ENCODE measurements at places on chromosomes 2 and 18.

GRCh38 chr2:189683348-189683747 lies 8.9 kb downstream of the ANKAR start:
- no peak for DNase-seq

DNA sequence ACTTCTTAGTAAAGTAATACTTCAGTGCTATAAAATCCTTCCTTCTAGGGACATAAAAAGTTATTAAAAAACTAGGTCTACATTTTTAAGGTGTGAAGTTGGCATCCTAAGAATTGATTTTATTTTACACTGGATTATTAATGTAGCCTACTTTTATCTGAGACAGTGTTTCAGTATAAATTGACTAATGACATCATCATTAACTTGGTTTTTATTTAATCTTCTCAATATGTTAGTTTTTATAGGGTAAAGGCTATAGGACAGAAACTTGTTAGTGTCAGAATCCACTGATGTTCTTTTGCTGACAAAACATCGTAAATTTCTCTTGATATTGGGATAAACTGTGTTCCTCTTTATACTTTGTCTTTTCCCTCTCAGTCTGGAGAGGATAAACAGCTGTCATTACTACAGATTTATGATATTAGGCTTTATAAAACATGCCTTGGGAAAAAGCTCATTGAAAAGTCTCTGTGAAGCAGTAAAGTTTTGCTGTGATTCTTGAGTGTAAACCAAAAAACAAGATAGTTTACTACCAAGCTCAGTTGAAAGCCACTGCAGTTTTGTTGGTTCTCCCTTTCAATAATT lies 569.9 kb downstream of the EPHA4 start:
- DNase-seq = no peak

DNA sequence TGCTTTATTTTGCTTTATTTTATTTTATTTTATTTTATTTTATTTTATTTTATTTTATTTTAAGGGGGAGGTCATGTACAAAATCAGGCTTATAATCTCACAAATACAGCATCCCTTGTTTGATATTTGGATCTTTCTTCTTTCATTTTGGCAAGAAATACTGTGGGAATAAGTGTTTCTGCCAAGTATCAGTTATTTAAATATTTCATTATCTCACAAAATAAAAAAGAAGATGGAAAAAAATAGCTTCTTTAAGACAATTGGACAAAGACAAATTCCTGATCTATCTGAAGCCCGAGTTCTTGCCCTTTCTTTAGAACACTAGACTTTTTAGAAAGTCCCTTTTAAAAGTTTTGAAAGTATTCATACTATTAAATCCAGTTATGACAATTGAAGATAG lies 560.5 kb upstream of the ZEB2 start:
- no peak for DNase-seq

DNA sequence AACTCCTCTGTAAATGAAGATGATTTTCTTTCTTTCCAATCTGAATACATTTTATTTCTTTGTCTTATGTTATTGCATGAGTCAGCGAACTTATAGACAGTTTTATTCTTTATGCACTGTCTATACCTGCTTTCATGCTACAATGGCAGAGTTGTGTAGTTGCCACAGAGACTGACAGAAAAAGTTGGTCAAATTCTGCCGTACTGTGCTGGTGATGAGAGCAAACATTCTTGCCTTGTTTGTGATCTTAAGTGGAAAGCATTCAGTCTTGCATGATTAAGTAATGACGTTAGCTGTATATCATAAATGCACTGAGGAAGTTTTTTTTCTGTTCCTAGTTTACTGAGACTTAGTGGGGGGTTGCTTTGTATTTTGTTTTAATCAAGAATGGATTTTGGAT lies 32.9 kb downstream of the ZC3H15 start:
- no peak for DNase-seq

GRCh38 chr2:19021100-19021476 lies 337.3 kb downstream of the OSR1 start:
- no peak for DNase-seq

- DNase-seq = no peak
These were observed 8.7 kb upstream of the COL5A2 start for GRCh38 chr2:189188115-189188805.

DNA sequence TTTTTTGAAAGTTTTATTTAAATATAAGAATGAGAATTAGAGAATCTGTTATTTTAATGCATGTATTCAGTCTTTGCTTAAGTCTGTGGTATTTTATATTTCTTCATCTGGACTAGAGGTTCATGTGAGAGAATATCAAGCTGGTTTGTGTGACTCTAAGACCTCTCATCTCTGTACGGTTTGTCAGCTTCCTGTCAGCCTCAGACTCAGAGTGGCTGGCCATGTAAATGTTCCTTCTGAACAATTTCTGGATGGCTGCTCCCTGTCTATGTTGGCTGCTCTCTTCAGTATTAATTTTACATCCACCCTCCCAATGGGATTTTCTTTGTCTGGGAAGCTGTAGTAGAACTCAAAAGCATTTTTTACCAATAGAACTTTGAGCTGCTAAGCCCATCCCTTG lies 225.3 kb upstream of the THUMPD2 start:
- DNase-seq = no peak

- no peak for DNase-seq
These were observed 259.7 kb downstream of the PDE11A start for GRCh38 chr2:177812713-177813396.

- DNase-seq = no peak
These were observed 51.8 kb upstream of the RAB27B start for GRCh38 chr18:54776282-54776977.

DNA sequence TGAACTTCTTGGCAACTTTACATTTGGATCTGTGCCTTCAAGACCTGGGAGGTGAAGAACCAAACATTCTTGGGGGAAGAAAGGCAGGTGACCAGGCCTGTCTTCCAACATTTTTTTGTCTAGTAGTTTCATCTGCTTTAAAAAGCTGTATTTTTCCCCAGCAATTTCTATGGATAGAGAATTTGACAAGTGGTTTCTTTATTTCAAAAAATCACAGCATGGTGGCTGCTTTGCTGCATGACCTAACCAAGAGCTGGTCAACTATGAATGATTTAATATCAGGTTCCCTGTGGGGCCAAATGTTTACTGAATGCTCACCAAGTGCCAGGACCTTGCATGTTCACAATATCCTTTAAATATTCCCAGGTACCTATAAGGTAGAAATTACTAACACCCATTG lies 19.1 kb downstream of the LRP2 start:
- no peak for DNase-seq
